ENCODE measurements at places on chromosomes 11 and 22. TPM values are rescaled to one million over a fixed set of nuclear protein-coding genes. Genes with fewer than 3 reads are reported as not detected.

SHANK2 gene
- total RNA-seq, result not detected

C11orf65 gene
- total RNA-seq, result 0.16 TPM

ZP1 gene
- total RNA-seq, result 0.29 TPM

ALDH3B1 gene
- 1.7 TPM for total RNA-seq

CABP4 gene
- total RNA-seq, result 1.6 TPM

SCARF2 gene
- 1.9 TPM for total RNA-seq

TRIM34 gene
- total RNA-seq, result 0.79 TPM

MB gene
- total RNA-seq, result 8,028 TPM

DKK3 gene
- 3.6 TPM for total RNA-seq

MMP12 gene
- not detected for total RNA-seq

NAALAD2 gene
- total RNA-seq, result 0.36 TPM

PRR33 gene
- 2.3 TPM for total RNA-seq

MRPL17 gene
- total RNA-seq, result 44.8 TPM

MS4A7 gene
- total RNA-seq, result 4.9 TPM

OR52A1 gene
- not detected for total RNA-seq

ELMOD1 gene
- 1.3 TPM for total RNA-seq

LINC01488 gene
- total RNA-seq, result not detected

MACROD1 gene
- 180 TPM for total RNA-seq

OR51B2 gene
- total RNA-seq, result not detected

KIRREL3 gene
- not detected for total RNA-seq

TRIM48 gene
- total RNA-seq, result not detected

PAMR1 gene
- total RNA-seq, result 0.37 TPM

CYP2R1 gene
- total RNA-seq, result 7.9 TPM

SYT7 gene
- total RNA-seq, result 2.8 TPM

SLC22A8 gene
- total RNA-seq, result not detected

SMTNL1 gene
- total RNA-seq, result 57.7 TPM

OR52I1 gene
- not detected for total RNA-seq

CARD18 gene
- not detected for total RNA-seq

PGA5 gene
- 0.19 TPM for total RNA-seq

TSGA10IP gene
- total RNA-seq, result not detected

POLDIP3 gene
- 37.2 TPM for total RNA-seq

PLA2G3 gene
- not detected for total RNA-seq
